ENCODE measurements at places on chromosomes 6 and 20.

DNA sequence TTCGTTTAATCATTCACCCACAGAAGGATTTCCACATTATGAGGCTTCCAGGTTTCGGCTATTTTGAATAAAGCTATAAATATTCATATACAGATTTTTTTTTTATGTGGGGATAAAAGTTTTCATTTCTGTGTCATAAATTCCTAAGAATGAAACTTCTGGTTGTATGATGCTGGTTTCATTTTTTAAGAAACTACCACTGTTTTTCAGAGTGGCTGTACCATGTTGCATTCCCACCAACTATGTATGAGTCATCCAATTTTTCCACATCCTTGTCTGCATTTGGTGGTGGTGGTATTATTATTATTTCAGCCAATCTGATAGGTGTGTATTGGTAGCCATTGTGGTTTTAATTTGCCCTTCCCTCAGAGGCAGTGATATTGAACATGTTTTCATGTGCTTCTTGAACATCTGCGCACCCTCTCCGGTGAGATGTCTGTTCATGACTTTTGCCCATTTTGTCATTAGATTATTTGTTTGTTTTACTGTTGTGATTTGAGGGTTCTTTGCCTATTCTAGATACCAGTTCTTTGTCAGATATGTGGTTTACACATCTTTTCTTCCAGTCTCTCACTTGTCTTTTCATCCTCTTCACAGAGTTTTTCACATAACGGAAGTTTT is 75.5 kb downstream of the DOK5 start:
- DNase-seq = no peak

GRCh38 chr6:54958446-54958845 is 111.9 kb downstream of the FAM83B start:
- DNase-seq = no peak

GRCh38 chr6:139134064-139134395 is 850 bp upstream of the HECA start:
- DNase-seq = no peak

GRCh38 chr6:26437550-26437949 is 2.8 kb upstream of the BTN3A3 start:
- no peak for DNase-seq

DNA sequence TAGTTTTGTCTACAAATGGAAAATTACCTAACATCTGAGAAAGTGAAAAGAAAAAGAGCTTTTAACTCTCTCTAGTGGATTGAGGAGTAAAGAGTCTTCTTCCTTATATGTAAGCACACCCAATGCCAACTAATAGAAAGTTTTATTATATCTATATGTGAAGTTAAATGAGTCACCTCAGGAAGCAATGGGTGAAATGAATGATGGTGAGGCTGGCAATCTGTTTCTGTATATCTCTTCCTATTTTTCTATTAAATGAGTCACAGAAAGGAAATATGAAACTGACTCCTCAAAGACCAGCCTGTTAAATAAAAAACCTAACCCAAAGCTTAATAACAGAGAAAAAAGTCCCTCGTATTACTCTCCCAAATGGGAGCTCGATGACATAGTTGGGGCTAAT is 71.3 kb downstream of the OTOR start:
- no peak for DNase-seq

- peak; percentile 93 for DNase-seq
Measured at GRCh38 chr6:24774696-24775519, at the start of gene GMNN. GMNN (plus strand) TSS chr6:24774937; CDS start chr6:24777247, 2,310 bp downstream.

- no peak for DNase-seq
Measured at GRCh38 chr6:50007819-50008218, 14.0 kb downstream of the DEFB110 start.

GRCh38 chr6:52410979-52411378 is 9.2 kb upstream of the EFHC1 start:
- DNase-seq = no peak

DNA sequence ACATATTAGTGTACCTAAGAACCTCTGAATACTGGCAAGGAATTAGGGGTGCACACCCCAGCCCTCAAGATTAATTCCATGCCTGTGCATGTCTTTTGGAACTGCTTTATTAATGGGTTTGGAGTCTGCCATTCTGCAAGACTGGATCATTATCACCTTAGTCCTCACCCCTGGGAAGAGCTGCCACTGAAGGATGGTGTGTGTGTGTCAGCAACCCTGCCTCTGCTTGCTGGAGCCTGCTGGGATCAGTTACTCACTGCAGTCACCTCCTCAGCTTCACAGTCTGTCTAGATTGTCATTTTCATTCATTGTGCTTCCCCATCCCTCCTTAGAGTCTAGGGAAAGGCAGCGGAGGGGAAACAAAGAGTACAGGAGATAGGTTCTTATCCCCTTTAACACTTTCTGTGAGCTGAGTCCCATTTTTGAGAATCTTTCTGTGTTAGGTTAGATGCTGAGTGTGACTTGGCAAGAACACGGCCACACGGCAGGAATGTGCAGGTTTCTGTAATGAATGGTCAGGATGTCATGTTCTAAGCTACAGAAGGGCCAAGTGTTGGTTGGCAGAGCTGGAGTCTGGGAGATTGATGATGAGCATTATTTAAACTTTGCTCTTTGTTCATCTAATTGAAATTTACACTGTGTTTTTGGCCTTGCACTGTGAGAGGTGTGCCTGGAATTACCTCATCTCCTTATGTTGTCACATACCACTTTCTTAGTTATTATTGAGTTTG is 21.1 kb downstream of the GHRH start:
- no peak for DNase-seq

GRCh38 chr20:36499723-36500501 is 41.4 kb upstream of the MYL9 start:
- DNase-seq = no peak

DNA sequence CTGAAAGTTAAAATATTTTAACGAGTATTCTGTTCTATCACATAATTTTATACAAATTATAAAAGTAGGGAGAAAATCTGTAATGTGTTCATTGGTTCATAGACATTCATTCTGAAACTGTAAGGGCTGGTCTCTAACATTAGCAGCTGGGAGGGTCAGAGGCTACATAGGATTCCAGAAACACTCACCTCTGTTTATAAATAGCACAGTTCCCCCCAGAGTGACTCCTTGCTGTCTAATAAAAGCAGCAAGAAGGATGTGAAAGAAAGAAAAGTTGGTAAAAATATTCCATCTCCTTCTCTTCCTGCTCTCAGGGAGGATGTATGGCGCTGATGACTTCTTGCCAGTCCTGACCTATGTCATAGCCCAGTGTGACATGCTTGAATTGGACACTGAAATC is 25.3 kb upstream of the NAA20 start:
- no peak for DNase-seq

- DNase-seq = no peak
Measured at GRCh38 chr6:45169815-45170214, 158.3 kb upstream of the RUNX2 start.

DNA sequence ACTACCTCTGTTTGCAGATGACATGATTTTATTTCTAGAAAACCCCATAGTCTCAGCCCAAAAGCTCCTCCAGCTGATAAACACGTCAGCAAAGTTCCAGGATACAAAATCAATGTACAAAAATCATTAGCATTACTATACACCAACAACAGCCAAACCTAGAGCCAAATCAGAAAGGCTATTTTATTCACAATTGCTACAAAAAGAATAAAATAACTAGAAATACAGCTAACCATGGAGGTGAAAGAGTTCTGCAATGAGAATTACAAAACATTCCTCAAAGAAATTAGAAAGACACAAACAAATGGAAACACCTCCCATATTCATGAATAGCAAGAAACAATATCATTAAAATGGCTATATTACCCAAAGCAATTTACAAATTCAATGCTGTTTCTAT is 65.6 kb upstream of the HTR1E start:
- DNase-seq = no peak
